Stimulated activated naive B cell treated with anti-CD40 and anti-IgM and Interleukin-4, amounts not matched to agents 10 μg/mL and 1 μg/mL and 100 μg/mL, for 72 hours (primary cell): ENCODE measurements at places on chromosomes 12 and 14.

DNA sequence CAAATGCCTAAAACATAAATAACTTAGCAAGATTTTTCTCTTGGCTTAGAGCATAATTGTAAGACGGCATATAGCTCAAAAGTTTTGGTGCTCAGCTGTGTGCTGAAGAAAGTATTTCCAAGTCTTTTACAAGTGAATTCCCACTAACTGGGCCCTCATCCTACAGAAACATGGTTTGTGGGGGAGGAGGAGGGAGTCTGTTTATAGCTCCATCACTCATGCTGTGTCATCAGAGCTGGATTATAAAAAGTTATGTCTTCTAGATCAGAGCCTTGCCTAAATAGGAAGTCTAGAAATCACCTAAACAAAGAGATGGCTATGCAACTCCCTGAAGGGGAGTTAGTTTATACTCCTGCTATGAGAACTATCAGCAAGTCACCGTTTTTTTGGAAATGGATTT, 65.9 kb upstream of the OTOGL start:
- no peaks in the 10 kb centered on the region for H3K36me3 ChIP-seq
- no peaks in the 10 kb centered on the region for H3K4me1 ChIP-seq
- peaks cover 17% of the 10 kb centered on the region for H3K27me3 ChIP-seq
- no peak overlapping the region for H3K27ac ChIP-seq
- no peak overlapping the region for H3K4me3 ChIP-seq

DNA sequence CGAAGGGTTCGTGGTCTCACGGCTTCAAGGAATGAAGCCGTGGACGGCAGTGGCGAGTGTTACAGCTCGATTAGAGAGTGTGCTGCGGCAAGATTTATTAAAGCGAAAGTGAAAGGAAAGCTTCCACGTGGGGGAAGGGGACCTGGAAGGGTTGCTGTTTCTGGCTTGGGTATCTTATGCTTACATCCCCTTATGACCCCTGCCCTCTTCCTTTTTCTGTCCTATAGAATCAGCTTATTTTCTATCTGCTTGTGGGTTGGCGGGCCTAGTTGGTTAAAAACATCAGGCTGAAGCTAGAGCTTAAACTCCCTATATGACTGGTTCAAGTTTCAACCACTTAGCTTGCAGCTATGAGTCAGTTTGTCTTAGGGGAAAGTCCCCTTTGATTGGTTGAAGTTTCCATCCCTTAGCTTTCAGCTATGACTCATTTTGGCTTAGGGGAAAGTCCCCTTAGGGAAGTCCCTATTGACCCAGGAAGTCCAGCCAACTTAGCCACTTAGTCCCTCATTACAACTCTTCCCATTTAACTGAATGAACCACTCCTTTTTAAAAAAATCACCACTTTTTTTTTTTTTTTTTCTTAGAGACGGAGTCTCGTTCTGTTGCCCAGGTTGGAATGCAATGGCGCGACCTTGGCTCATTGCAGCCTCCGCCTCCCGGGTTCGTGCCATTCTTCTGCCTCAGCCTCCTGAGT, 1494.7 kb upstream of the TMEM132C start:
- H3K27ac ChIP-seq = peak overlapping the region; percentile 94
- peak; percentile 54 for DNase-seq
- no peaks in the 10 kb centered on the region for H3K27me3 ChIP-seq

DNA sequence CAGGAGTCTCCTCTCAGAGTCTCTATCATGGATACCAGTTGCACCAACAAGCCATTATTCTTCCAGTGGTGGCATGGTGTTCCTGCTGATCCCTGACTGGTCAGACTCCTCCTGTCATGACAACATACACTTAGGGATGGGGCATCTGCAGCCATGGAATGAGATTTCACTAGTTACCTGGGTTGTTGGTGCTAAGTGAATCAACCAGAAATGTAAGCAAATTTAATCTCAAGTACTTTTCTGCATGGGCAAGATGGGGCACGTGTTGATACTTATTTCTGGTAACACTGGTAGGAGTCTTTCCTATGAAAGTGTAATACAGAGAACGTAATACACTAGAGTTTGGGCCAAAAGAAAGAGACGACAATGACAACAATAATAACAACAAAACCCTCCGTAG, 211.5 kb upstream of the FOXN3 start:
- H3K27ac ChIP-seq = no peak overlapping the region
- H3K4me1 ChIP-seq = peaks cover 67% of the 10 kb centered on the region
- peaks cover 9% of the 10 kb centered on the region for H3K36me3 ChIP-seq
- DNase-seq = no peak

DNA sequence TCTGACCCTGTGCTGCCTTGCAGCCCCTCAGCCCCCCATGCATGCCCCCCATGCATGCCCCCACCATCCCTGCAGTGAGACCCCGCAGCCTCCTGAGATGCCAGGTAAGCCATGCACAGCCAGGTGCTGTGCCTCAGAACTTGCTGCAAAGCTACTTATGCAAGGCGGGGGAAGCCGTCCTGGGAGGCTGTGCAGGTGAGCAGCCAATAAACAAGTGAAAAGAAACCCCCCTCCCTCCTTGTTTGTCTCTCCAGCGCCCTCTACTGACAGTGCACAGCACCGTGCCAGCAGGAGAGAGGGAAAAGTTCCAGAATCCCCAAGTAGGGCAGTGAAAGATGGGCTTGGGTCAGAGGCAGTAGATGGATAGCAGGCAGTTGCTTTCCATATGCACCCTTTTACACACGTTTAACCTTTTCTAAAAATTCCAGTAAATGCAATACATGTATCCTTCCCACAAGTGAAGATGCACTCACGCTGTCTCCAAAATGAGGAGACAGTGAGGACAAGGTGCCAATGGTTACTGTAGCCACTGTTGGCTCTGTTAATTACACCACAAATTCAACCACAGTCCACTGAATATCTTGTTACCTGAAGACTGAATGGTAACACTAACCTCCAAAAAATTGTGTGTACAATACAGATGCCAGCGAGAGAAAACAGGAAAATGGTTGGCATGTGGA, 18.0 kb downstream of the TNFAIP2 start:
- no peak for DNase-seq
- no peak overlapping the region for H3K4me3 ChIP-seq
- no peak overlapping the region for H3K27ac ChIP-seq
- H3K4me1 ChIP-seq = peaks cover 14% of the 10 kb centered on the region
- peaks cover 76% of the 10 kb centered on the region for H3K27me3 ChIP-seq
